ENCODE measurements at places on chromosomes 4 and X.

DNA sequence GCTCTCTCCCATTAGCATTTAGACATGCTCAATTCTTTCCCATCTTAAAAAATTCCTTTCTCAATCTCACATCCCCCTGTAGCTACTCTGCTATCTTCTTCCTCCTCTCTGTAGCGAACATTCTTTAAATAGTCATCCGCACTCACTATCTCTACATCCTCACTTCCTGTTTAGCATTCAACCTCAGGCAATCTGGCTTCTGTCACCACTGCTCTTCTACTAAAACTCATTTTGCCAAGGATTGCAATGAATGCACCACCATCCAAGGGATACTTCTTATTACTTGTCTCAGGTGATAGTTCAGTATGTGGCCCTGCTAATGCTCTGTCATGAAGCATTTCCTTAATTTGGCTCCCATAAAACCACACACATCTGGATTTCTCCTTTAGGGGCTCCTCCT, 10.9 kb upstream of the TET2 start:
- no peak for ATAC-seq

DNA sequence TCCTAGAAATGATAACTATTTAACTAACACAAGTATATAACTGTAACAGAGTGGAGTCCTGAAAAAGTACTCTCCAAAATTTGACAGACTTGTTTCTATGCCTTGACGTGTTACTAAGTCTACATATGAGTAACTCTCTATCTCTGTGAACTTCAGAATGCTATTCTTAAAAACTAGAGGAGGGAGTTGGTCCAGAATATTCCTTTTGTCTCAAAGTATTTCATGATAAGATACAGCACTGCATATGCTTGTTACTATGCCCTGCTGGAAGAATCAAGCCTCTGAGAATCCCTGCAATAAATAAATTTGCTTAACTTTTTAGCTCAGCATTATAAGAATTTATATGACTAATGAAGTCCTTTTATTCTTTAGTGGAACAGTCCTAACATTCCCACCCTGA, 50.9 kb upstream of the ATXN3L start:
- no peak for ATAC-seq

DNA sequence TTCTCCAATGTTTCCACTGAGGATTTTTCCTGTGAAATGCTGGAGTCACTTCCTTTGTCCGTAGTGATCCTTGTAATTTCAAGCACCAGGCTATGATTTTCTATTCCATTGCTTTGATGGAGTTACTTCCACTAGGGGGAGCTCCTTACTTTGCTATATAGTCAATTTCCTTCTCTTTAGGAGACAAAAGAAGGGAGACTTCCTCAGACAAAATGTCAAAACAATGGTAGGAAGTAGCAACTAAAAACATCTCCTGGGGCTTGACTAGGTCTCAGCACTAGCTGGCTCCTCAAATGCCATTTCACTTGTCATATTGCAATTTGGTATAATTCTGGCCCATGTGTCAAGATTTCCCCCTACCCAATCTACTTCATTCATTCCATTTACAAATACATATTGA, 24.1 kb downstream of the ZCCHC12 start:
- peak; percentile 60 for ATAC-seq

DNA sequence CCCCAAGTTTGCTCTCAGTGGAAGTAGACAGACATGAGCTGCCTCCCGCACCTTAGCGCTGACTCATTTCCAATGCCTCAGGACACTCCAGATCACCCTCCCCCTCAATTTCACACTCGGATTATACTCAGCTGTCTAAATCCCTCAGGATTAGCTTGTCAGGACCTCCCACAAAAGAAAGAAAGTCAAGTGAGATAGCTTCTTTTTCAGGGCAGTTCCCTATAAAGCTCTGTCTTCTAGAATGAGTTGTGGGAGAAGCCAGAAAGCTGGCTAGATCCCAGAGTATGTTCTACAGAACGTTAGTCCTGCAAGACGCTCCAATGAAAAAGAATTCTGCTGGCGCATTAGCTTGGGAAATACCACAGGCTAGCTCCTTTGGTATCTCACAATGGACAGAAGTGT, 51.2 kb upstream of the MTNR1A start:
- ATAC-seq = peak; percentile 79

GRCh38 chr4:137310166-137310565, 222.1 kb downstream of the PCDH18 start:
- no peak for ATAC-seq

DNA sequence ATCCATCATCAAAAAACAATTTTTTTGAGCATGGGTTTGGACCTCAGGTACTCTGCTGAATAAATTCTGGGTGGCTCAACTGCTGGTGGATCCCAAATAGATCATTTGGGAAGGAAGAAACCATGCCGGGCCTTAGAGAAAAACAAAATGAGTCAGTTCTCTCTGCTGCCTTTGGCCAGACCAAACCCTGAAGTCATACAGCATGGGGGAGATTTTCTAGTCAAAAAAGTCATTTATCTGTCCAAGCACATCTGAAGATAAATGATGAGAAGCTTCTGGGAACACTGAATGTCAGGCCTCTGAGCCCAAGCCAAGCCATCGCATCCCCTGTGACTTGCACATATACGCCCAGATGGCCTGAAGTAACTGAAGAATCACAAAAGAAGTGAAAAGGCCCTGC, 261.4 kb downstream of the DHX15 start:
- ATAC-seq = no peak
